ENCODE measurements at places on chromosomes 2 and 18.
A peak's percentile ranks its signal among the peaks of the same experiment; 100 is the strongest.

- DNase-seq = no peak
These were observed 120.2 kb downstream of the PTGR3 start for GRCh38 chr18:75088622-75089211.

- no peak for DNase-seq
These were observed 31.7 kb upstream of the ASAP2 start for GRCh38 chr2:9174771-9175437.

GRCh38 chr2:138979131-138979785, 199.1 kb upstream of the NXPH2 start:
- DNase-seq = no peak

- DNase-seq = no peak
These were observed 132.5 kb upstream of the EPAS1 start for GRCh38 chr2:46164529-46165301.

- no peak for DNase-seq
These were observed 55.8 kb upstream of the ALPP start for GRCh38 chr2:232322560-232323327.

DNA sequence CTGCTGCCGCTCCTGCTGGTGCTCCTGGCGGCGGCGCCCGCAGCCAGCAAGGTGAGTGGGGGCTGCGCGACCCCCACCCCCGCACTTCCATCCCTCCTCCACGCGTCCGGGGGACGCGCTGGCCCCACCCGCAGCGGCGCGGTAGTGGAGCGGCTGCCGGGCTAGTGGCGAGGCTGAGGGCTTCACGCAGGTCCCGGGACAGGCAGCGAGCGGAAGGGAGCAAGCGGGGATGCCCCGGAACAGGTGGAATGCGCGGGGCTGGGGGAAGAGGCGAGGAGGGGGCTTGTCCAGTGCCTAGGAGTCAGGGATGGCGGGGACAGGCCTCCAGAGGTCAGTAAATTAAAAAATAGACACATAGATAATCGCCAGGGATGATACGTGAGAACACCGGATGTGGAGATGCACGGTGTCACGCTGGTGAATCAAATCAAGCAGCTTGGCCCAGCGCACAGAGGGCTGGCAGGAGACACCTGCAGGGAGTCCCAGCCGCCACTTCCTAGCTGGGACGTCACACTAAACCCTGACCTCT, 403 bp downstream of the COL4A3 start:
- no peak for DNase-seq

GRCh38 chr18:26526128-26526965, 22.0 kb downstream of the KCTD1 start:
- DNase-seq = no peak

DNA sequence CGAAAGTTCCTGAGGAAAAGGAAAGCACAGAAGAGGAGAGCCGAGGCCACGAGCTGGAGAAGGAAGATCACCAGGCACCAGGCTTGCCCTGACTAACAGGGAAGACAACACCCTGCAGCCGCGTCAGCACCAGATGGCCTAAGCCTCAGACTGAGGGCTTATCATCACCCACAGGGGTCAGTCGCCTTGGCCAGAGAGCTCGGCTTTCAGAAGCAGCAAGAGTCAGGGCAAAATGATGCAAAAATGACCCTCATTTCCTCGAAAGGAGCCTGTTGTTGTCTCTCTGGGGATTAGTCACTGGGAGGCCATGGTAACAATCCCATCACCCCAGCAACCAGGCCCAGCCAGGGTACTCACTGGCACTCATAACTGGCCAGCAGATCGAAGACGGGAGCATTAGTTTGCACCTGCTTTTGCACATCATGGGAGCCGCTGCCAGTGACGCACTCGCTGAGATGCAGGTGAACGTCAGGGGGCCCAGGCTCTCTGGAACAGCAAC, 42.7 kb upstream of the ZFP36L2 start:
- DNase-seq = no peak

DNA sequence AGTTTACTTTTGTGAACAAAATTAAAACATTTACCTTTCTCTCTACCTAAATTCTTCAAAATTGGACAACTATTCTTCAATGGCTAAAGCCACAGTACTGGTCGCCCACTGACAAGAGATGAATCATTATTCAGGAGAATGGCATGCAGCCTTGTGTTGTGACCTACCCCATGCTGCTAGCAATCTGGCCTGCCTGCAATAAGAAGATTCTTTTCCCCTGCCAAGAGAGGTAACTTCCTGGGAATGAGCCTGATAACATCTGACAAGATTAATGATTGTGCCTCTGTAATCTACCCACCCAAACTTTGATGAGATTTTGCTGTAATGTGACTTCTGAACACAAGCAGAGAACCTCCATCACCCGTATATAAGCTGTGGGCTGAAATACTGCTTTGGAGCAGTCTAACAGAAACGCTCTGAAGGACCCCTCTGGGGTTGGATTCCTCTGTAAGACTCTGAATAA, 47.0 kb upstream of the ST3GAL5 start:
- no peak for DNase-seq

DNA sequence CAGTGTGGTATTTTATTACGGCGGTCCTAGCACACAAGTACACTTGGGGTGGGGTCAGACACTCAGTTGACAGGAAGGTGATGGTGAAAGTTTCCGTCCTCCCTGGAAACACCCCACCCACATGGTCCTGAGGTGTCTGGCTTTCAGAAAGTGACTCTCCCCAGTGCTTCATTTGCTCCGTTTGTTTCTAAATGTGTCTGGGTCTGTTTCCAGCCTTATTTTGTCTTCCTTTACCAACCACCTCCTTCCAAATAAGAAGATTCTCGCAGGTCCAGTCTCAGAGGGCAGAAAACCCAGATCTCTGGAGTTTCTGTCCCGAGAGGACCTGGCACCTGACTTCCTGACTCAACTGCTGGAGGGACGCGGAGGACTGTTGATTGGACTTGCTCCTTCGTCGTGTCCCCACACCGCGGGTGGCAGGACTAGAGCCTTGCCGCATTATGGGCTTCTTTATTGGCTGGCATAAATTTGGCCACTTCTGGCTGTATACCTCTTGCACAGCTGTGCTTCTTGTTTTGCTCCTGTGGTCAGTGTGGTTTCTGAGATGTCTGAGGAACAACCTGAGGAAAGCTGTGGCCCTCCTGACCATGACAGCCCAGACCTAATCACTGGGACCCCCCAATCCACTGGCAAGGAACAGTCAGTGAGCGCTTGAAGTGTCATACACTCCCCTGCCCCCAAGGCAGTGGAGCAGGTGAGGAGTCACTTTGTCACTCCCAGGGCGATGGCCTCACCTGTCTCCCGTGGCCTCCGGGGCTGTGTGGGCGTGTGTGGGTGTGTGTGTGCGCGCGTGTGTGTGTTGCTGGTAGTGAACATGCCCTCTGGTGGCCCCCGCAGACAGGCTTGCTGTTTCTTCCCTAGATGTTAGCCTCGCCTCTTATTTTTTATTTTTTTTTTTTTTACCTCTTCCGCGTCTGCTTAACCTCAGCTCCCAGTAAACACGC, 45.6 kb downstream of the MEX3C start:
- DNase-seq = peak; percentile 84

DNA sequence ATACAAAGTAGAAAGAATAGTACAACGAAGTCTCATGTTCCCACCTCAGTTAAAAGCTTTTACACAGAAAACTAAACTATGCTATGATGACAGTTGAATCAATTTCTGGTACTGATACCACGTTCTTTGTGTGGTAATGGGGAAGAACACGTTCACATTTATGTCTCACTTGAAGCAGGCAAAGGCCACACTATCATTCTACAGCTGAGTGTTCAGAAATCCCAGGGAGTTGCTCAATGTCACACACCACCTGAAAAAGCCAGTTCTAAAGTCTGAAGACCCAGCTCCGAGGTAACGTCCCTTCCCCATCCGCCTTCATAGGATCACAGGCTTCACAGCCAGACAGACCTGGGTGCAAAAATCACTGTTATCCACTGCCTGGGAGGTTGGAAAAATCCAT, 8.9 kb downstream of the RNF149 start:
- no peak for DNase-seq

GRCh38 chr2:173023718-173024117, 51.9 kb upstream of the MAP3K20 start:
- no peak for DNase-seq

DNA sequence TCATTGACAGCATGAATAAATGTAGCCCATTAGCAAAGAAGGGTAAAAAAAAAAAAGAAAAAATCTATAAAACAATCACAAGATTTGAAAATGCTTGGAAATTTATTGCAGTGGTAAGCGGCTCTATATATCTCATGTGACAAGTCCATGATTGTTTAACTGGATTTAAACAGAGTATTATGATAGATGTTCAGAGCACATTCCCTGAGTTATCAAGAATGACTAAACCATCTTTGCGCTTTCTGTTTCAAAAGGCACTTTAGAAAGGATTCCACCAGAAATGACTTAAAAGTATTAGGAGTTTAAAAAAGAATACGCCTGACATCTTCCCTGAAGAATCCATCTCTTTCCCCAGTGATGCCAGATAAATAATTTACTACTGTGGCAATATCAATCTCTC, 409.5 kb upstream of the UBE2E3 start:
- no peak for DNase-seq

GRCh38 chr2:96097951-96098823, 18.2 kb downstream of the ADRA2B start:
- DNase-seq = no peak

DNA sequence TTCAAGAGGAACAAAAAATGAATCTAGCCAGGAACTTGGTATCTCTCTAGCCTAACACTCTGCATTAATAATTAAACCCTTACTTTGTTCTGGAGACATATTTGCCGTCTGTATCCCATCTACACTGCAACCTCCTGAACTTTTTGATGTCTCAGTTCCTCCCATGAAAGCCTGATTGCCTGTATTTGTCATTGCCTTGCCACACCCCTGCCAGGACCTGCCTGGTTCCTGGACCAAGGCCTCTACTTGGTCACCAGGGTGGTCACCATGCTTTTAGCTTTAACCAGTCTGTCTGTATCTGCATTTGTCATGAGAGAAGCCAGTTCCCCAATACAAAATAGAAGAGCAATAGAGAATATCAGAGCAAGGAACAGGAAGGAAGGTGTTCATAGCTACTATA, 58.8 kb upstream of the NOL4 start:
- DNase-seq = no peak

- DNase-seq = no peak
These were observed 31.8 kb upstream of the CAVIN2 start for GRCh38 chr2:191878548-191879279.

GRCh38 chr2:149787206-149787605, 199.6 kb upstream of the MMADHC start:
- DNase-seq = no peak

DNA sequence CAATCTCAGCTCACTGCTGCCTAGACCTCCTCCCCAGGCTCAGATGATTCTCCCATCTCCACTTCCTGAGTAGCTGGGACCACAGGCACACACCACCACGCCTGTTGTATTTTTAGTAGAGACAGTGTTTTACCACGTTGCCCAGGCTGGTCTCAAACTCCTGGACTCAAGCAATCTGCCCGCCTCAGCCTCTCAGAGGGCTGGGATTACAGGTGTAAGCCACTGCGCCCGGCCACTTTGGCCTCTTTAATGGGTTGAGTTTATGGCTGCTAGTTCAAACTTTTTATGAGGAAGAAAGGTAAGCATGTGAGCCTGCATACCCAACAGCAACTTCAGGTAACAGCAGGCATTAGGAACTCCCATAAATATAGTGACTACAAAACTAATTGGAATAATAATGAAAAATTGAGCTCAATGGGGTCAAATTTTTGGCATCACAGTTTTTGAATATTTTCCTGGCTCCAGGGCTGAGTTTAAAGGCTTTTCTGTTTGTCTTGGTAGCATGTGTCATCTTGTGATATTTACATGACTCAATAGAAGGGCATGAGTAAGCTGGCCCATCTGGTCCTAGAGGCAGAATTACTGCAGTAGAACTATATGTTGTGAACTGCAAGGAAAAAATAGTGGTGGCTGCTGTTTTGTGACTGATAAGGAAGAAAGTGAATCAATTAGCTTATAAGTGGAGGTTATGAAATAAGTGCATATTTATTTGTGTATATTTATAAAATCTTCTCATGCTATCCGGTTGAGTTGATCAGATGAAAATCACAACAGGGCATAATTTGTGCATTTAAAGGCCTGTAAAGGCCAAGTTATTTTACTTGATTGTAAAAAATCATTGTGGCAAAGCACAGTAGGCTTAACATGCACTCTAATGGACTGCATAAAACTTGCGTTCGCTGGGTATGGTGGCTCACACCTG, 24.8 kb downstream of the GALM start:
- no peak for DNase-seq

DNA sequence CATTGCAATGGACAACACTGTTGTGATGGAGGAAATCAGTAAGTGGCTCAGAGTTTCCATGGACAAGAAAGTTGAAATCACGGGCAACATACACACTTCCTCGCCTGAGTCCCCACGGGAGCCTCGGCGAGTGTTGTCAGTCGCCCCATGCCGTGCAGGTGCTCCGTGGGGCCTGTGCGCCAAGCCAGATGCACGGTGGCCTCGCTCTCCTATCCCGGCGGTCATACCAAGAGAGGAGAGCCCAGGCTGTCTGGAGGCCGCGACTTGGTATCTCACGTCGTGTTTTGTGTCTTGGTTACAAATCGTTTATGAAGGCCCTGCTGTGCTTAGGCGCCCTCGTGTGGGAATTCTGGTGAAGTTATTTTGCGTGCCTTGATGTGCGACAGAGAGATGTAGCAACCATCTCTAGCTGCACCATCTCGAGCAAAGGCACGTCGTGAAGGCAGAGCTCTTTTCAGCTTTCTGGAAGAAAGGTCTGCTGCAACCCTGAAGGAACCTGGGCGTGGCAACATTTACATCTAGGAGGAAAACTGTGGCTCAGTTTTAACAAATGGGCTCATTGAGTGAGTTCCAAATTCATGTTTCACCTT, 21.8 kb downstream of the ATG4B start:
- no peak for DNase-seq

- no peak for DNase-seq
These were observed 159.2 kb downstream of the DTNB start for GRCh38 chr2:25514043-25514637.

DNA sequence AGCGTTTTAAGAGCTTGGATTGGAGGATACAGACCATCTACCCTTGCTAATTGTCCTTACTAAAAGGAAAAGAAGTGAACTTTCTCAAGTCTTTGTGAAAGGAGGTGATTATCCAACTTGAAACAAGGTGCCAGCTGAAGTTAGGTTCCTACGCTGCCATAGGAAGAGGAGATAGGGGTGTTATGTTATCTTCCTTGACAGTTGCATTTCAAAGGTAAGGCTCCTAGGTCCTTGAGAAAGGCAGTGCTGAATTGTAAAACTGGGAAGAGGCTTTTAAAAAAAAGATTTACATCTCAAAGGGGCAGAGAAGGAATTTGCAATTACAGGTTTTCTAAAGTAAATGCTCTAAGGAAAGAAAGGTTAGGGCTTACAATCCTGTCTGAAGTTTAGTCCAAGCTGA, 810.2 kb upstream of the LRATD1 start:
- no peak for DNase-seq

DNA sequence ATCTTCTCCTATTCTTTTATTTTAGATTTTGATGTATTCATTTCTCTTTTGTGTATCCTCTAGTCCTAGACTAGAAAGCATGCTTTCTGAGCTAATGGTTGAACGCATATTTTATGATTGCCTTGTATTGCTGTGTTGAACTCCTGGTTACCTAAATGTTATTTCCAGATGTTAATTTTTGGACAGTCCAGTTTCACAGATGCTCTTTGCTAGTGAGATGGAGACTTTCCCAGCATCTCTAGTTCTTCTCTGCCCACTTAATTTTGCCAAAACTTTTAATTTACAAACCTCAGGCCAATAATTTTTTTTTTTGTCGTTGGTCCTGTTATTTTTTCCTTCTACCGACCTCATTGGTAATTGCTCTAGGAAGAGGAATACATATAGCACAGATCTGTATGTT, 153.2 kb downstream of the HAUS1 start:
- DNase-seq = no peak
